GM23248 (cell line): ENCODE measurements at places on chromosomes 4 and X. TPM values are rescaled to one million over a fixed set of nuclear protein-coding genes. Genes with fewer than 3 reads are reported as not detected.

DNA sequence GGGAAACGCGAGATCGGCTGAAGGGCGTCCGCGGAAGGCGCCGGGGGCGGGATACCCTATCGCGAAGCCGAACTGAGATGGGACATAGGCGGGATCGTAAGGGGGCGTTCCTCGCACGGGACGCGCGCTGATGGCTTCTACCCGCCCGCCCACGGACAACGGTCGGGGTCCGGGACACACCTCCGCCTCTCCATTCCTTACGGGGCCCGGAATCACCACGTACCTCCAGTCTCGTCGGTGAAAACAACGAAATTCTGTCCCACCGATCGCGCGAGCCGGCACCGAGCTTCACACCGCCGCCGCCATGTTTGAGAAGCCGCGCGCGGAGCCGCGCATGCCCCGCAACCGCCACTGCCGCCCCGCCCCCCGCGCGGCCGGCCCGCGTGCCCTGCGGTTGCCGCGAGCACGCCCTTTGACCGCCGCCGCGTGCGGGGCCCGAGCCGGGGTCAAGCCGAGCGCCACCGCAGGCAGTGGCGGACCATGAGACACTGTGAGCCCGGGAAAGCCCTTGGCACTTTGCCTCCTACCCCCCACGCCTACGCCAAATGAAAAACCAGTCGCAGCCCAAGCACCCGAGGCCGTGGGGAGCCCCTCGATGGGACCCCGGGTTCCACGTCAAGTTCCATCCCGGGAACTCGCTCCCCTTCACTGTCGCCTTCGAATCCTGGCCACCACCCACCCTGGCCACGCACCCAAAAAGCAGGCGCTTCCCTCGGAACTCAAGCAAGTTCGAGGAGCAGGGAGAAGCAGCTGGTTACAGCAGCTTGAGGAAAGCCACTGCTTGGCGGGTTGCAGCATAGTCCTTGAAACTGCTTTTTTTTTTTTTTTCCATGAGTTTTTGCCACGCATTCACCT lies at the start of gene SCML2:
Gene SCML2 (minus strand): TSS at position 320 of the 855 bp plus-strand sequence. CDS start 20,617 bp downstream, outside the sequence.
- H3K36me3 ChIP-seq, result no peaks in the 10 kb centered on the region
- H3K27me3 ChIP-seq, result no peaks in the 10 kb centered on the region; the same call in 1 of the 2 replicates
- DNase-seq, result peak; percentile 67
- H3K27ac ChIP-seq, result no peak within 1 kb of the TSS
- H3K4me1 ChIP-seq, result no peaks in the 10 kb centered on the region

DNA sequence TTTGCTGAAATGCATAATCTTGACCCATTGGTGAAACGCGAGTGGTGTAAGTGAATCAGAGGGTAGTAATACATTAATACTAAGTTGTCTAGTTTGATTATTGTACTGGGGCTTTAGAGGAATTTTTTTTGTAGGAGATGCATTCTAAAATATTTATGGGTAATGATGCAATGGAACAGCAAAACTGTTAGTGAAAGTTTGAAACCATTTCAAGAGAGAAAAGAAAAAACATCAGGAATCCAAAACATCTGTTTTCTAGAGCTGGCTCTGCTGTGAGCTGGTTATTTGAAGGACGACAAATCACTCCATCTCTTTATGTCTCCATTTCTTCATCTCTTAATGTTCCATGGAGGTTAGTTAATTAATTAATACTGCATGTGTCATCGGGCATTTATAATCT lies 351.9 kb upstream of the FAT1 start:
- DNase-seq, result peak; percentile 4
- no peak overlapping the region for H3K27ac ChIP-seq
- no peaks in the 10 kb centered on the region for H3K36me3 ChIP-seq
- no peaks in the 10 kb centered on the region for H3K4me1 ChIP-seq

DNA sequence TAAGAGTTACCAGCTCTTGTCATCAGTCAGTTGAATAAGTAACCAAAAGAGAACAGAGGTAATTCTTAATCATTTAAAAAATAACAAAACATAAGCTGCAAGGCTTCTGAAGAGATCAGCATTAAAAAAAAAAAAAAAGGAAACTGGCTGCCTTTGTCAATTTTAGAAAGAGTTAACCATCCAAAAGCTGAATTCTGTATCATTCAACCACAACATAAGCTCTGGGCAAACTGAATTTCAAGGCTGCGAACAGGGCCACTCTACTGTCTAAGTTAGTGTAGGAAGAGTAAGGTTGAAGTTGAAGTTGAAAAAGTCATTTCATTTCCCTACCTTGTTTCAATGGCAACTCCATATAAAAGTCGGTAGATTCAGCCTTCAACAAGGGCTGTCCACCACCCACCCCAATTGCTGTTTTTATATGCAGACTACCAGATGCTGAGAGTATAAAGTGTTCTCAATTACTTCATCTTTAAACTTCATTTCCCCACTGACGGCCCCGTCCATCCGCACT lies 1.1 kb upstream of the LIN54 start:
- peak overlapping the region; percentile 96 for H3K27ac ChIP-seq
- no peak for DNase-seq
- no peaks in the 10 kb centered on the region for H3K36me3 ChIP-seq

DNA sequence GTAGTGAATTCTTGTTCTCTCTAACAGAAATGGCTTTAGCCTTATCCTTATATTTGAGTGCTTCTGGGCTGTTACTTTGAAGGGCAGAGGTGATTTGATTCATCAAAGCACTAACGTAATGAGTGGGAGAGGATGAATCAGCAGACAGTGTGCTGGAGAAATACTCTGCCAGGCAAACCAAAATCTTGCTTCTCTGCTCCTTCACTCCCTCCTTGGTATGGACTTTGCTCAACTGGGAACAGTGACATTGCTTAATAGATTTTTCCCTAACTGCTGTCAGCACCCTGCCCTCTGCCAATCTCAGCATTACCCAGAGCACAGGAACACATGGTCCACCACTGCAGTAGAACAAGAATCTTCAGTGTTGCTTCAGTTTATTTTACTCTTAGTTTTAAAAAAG lies 56.0 kb downstream of the PDLIM5 start:
- no peaks in the 10 kb centered on the region for H3K36me3 ChIP-seq
- H3K4me1 ChIP-seq, result peaks cover 46% of the 10 kb centered on the region
- H3K4me3 ChIP-seq, result peak overlapping the region; percentile 15; the same call in 1 of the 2 replicates
- peak; percentile 94 for DNase-seq

DNA sequence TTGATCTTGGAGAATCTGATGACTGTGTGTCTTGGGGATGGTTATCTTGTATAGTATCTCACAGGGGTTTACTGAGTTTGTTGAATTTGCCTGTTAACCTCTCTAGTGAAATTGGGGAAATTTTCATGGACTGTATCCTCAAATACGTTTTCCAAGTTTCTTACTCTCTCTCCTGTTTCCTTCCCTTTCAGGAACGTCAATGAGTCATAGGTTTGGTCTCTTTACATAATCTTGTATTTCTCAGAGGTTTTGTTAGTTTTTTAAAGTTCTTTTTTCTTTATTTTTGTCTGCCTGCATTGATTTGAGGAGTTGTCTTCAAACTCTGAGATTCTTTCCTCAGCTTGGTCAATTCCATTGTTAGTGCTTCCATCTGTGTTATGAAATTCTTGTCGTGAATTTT lies 227.7 kb upstream of the GPRIN3 start:
- no peaks in the 10 kb centered on the region for H3K36me3 ChIP-seq
- no peak overlapping the region for H3K27ac ChIP-seq
- peaks cover 15% of the 10 kb centered on the region for H3K4me1 ChIP-seq
- 0 out of 2 replicates have a peak, but pooled peaks cover 4% of the 10 kb centered on the region for H3K27me3 ChIP-seq

DNA sequence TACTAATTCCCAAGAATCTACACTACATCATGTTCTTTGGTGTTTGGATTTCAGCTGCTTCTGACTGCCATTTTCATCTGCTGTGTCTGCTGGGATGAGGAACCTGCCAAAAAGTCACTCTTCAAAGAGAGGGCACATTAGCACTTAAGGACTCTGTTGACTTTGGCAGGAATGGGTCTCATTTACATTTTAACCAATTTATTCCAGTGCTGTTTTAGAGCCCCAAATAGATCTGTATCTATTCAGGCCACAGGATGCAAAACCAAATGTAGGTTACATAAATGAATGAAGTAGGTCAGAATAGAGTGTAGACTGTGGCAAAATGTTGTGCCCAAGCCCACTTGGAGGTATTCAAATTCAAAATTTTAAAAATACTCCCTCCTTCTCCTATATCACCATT lies 14.4 kb downstream of the TXK start:
- peaks cover 11% of the 10 kb centered on the region for H3K27me3 ChIP-seq
- no peak overlapping the region for H3K4me3 ChIP-seq
- no peaks in the 10 kb centered on the region for H3K4me1 ChIP-seq

FGF5 gene
- total RNA-seq, result 13.4 and 15.5 TPM in 2 replicates

TBC1D25 gene
- total RNA-seq, result 7.9 and 8.2 TPM in 2 replicates

HSFX4 gene
- total RNA-seq, result not detected in 2 replicates

TRAM1L1 gene
- 2.3 and 3.7 TPM in 2 replicates for total RNA-seq
